ENCODE measurements at places on chromosomes 12 and 14.

- H3K4me1 ChIP-seq: no peaks in the 10 kb centered on the region
- no peak overlapping the region for H3K27ac ChIP-seq
- H3K27me3 ChIP-seq: no peaks in the 10 kb centered on the region
- no peaks in the 10 kb centered on the region for H3K36me3 ChIP-seq
- H3K4me3 ChIP-seq: no peak overlapping the region
Measured at GRCh38 chr12:128078301-128078971, 188.5 kb upstream of the TMEM132C start.

DNA sequence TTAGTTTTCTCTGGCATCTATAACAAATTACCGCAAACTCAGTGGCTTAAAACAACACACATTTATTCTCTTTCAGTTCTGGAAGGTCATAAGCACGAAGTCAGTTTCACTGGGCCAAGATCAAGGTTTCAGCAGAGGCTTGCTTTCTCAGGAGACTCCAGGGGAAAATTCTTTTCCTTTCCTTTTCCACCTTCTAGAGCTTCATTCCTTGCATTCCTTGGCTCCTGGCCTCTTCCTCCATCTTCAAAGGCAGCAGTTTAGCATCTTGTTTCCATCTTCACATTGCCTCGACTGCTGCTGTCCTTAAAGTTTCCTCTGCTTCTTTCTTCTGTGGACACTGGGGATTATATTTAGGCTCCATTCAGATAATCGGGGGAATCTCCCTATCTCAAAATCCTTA lies 106.1 kb downstream of the PDE3A start:
- H3K27me3 ChIP-seq: no peaks in the 10 kb centered on the region
- DNase-seq: no peak
- H3K27ac ChIP-seq: no peak overlapping the region
- no peak overlapping the region for H3K4me3 ChIP-seq

DNA sequence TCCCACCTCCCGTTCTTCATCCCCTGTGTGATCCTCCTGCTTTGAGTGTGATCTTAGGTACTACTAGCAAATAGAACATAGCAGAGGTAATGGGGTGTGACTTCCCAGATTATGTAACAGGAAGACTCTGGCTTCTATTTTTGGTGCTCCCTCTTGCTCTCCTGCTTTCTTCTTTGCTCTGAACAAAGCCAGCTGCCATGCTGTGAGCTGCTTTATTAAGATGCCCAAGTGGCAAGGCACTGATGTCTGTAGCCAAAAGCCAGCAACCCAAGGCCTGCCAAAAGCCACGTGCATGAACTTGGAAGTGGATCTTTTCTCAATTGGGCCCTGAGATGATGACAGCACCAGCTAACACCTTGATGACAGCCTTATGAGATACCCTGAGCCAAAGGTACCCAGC lies 5.8 kb upstream of the MFAP5 start:
- no peaks in the 10 kb centered on the region for H3K4me1 ChIP-seq
- H3K36me3 ChIP-seq: no peaks in the 10 kb centered on the region

- H3K27me3 ChIP-seq: peaks cover 22% of the 10 kb centered on the region
- H3K27ac ChIP-seq: no peak overlapping the region
- H3K4me1 ChIP-seq: no peaks in the 10 kb centered on the region
- H3K4me3 ChIP-seq: no peak overlapping the region
Measured at GRCh38 chr14:44910821-44911220, 50.9 kb downstream of the KLHL28 start.

DNA sequence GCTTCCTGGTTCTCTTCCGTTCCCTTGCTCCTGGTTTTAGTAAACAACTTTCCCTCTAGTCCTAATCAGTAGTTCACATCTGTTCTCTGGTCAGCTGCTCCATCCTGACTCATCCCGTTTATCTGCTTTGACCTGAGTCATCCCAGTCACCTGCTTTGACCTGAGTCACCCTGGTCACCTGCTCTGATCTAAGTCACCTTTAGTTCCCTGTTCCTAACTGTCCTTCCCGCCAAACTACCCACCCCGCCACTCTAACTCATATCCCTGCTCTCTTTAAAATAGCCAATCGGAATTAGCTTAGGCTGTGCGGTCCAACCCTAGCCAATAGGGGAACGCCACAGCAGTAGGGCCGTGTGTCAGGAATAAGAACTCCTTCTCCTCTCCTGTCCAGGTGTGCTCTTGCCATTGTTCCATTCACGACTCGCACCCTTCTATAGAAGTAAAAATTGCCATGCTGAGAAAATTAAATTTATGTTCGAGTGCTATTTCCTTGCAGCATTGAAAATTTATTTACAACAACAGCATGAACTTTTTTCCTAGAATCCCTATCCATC lies 3.1 kb upstream of the ANKRD33 start:
- H3K4me1 ChIP-seq: peaks cover 4% of the 10 kb centered on the region
- H3K27me3 ChIP-seq: no peaks in the 10 kb centered on the region
- H3K27ac ChIP-seq: no peak overlapping the region
- no peaks in the 10 kb centered on the region for H3K36me3 ChIP-seq

- no peak overlapping the region for H3K27ac ChIP-seq
- no peaks in the 10 kb centered on the region for H3K27me3 ChIP-seq
- H3K36me3 ChIP-seq: peaks cover 4% of the 10 kb centered on the region
Measured at GRCh38 chr14:76781648-76782051, 20.4 kb downstream of the VASH1 start.

GRCh38 chr12:69534389-69534822 lies 50.9 kb upstream of the CCT2 start:
- no peaks in the 10 kb centered on the region for H3K4me1 ChIP-seq
- H3K36me3 ChIP-seq: peaks cover 10% of the 10 kb centered on the region
- no peak overlapping the region for H3K27ac ChIP-seq
- H3K27me3 ChIP-seq: no peaks in the 10 kb centered on the region
- H3K4me3 ChIP-seq: no peak overlapping the region

DNA sequence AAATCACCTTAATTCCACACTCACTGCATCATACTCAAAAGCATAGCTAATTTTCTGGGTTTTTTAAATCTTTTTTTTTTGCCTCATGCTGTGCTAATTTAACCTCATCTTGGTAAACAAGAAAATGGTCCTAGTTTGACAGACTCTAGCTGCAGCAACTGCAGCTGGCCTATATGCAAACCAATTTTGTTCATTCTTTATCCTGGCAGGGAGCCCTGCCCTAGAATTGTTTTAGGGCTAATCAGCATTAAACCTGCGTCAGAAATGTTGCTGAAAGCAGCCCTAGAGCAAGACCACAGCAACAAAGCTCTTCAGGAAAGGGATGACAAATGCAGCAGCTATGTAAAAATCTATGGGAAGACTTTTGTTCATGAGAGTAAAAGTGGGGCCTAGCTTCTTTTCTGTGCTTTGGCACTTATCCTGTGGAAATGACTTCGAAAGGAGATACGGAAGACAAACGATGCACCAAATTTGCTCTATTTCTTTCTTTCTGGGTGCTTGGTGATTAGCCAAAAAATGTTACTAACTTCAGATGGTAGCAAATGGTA lies 72.2 kb downstream of the DENND5B start:
- H3K36me3 ChIP-seq: no peaks in the 10 kb centered on the region
- H3K27me3 ChIP-seq: peaks cover 3% of the 10 kb centered on the region
- H3K27ac ChIP-seq: no peak overlapping the region
- DNase-seq: no peak

DNA sequence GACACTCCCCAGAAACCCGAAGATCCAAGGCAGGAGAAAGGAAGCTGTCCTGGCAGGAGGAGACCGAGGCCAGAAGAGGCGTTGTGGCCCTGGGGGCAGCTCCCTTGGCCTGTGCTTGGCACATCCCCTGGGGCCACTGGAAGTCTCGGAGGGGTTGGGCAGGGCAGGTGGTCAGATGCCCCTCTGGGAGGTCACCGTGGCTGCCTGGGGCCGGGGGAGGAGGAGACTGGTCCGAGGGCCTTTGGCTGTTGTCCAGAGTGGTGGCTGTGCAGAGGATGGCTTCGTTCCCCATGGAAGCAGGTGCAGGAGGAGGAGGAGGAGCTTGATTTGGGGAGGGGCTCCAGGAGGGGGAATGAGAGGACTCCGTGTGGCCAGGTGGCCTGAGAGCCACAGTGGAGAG lies 3.3 kb upstream of the NUDT14 start:
- peaks cover 15% of the 10 kb centered on the region for H3K4me1 ChIP-seq
- H3K27ac ChIP-seq: no peak overlapping the region
- H3K36me3 ChIP-seq: no peaks in the 10 kb centered on the region
- no peak for DNase-seq
- no peaks in the 10 kb centered on the region for H3K27me3 ChIP-seq
- no peak overlapping the region for H3K4me3 ChIP-seq

- no peak overlapping the region for H3K4me3 ChIP-seq
- H3K27me3 ChIP-seq: peaks cover 44% of the 10 kb centered on the region
- no peaks in the 10 kb centered on the region for H3K36me3 ChIP-seq
- DNase-seq: no peak
Measured at GRCh38 chr12:109309381-109310246, 530 bp upstream of the FOXN4 start.

DNA sequence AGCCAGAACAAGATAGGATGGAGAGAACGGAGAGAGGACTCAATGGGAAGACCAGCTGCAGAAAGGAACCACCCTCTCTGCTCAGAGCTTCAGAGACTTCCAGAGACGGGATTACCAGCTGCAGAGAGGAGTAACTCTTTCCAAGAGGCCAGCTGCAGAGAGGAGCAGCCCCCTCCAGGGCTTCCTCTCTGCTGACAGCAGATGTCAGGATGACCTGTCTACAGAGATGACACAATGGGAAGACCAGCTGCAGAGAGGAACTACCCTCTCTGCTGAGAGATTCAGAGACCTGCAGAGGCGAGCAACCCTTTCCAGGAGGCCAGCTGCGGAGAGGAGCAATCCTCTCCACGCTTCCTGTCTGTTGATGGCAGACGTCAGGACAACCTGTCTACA lies 61.8 kb downstream of the KLRG1 start:
- no peaks in the 10 kb centered on the region for H3K36me3 ChIP-seq
- DNase-seq: no peak
- peaks cover 3% of the 10 kb centered on the region for H3K27me3 ChIP-seq
- H3K27ac ChIP-seq: no peak overlapping the region
- no peak overlapping the region for H3K4me3 ChIP-seq

DNA sequence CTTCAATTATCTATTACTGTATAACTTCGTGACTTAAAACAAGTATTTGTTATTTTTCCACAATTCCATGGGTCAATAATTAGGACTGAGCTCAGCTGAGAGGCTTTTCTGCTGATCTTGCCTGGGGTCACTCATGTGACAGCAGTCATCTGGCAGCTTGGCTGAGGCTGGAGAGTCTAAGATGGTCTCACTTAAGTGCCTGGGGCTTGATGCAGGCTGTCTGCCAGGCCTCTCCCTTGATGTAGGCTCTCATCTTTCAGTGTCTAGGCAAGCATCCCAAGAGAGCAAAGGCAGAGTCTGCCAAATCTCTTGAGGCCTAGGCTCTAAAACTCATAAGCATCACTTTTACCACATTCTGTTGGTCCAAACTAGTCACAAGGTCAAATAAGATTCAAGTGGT lies 93.2 kb downstream of the NKX2-1 start:
- H3K27ac ChIP-seq: no peak overlapping the region
- no peaks in the 10 kb centered on the region for H3K36me3 ChIP-seq
- H3K4me3 ChIP-seq: no peak overlapping the region
- no peak for DNase-seq
- no peaks in the 10 kb centered on the region for H3K4me1 ChIP-seq
- H3K27me3 ChIP-seq: no peaks in the 10 kb centered on the region

Measured in CD4-positive, CD25-positive, alpha-beta regulatory T cell (primary cell).